ENCODE measurements at places on chromosomes 2 and 18. TPM values are rescaled to one million over a fixed set of nuclear protein-coding genes. Genes with fewer than 3 reads are reported as not detected.

The TCF23 gene
- total RNA-seq, result not detected

The MRO gene
- not detected for total RNA-seq

The ANKRD62 gene
- not detected for total RNA-seq

The GAREM1 gene
- total RNA-seq, result 3.8 TPM

DNA sequence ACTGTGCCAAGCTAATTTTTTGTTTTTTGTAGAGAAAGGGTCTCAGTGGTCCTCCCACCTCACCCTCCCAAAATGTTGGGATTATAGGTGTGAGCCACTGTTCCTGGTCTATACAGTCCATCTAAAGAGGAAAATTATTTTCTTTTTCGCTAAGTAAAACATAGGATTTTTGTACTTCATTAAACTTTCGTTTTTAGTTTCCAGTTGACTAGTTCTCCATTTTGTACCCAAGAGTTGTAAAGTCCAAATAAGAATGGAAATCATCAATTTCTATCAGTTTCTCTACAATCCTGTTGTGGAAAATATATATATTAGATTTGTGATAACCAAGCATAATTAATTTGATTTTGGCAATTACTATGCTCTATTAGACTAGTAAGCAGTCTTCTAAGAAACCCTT lies 156.4 kb downstream of the BABAM2 start:
- DNase-seq, result no peak

DNA sequence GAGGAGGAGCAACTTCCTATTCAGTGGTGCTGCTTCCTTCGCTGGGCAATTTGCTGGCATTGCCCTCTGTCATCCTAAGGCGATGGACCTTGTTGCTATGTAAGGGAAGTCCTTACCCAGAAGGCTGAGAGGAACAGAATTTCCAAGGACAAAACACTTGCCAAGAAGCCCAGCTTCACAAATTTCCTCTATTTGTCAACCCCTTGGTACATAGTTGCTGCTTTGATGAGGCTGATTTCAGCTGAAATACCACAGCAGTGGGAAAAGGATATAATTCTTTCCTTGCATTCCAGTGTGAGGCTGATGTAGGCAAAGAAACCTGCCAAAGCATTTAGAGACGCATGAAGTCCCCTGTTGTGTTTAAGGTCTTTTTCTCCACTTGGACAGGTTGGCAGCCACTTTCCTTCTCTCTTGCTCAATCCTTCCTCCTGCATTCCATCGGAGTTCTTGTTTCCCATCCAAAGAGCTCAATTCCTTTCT lies 16.4 kb upstream of the ST3GAL5 start:
- no peak for DNase-seq

- no peak for DNase-seq
These were observed 8.4 kb downstream of the ZNF24 start for GRCh38 chr18:35335866-35336265.

- no peak for DNase-seq
These were observed 334.1 kb upstream of the MYT1L start for GRCh38 chr2:2664989-2665833.

GRCh38 chr2:231761735-231762134 lies 19.3 kb downstream of the PDE6D start:
- no peak for DNase-seq

GRCh38 chr2:128809880-128810279 lies 491.2 kb upstream of the HS6ST1 start:
- no peak for DNase-seq

GRCh38 chr2:240717681-240718581 lies 26.3 kb downstream of the AQP12A start:
- no peak for DNase-seq

GRCh38 chr2:53347269-53347668 lies 420.3 kb upstream of the CHAC2 start:
- peak; percentile 6 for DNase-seq

DNA sequence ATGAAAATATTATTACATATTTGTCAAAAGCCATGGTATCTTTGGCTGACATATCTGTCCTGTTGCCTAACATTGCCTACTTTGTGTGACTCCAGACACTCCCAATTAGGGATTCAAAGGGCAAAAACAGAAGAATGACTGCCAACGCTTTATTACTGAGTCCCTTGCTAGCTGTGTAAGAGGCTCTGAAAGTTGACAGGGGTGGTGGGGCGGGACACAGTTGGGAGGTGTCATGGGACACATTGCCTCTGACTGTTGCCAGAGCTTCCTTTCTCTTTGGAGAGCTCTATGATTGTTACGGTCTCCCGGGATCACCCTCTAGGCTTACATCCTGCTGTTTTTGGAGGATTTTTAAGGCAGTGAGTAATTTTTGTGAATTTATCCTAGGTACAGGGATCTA lies 249.6 kb upstream of the ACVR2A start:
- no peak for DNase-seq

DNA sequence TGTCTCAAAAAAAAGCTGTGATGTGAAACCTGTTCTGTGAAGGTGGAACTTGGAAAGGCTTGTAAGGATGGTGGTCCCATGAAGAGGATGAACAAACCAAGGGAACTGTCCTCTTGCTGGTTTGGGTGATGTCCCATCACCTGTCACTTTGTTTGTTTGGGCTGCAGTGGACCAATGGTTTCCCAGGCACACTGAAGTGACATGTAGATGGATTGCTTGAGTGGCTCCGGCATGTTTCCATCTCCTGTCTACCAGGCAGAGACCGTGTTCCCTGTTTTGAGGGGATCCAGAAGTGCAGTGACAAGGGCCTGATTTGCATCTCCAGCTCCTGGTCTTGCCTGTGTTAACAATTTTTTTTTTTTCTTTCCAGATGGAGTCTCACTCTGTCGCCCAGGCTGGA lies 8.9 kb downstream of the NEDD4L start:
- no peak for DNase-seq
